PC-3 (cell line): ENCODE measurements at places on chromosomes 3 and 15. TPM values are rescaled to one million over a fixed set of nuclear protein-coding genes. Genes with fewer than 3 reads are reported as not detected.

OR5K2 gene
- not detected in 2 replicates for total RNA-seq

GOLGA8Q gene
- total RNA-seq = not detected in 2 replicates

NANOGP8 gene
- total RNA-seq = not detected in 2 replicates

MED12L gene
- 0.55 and 0.92 TPM in 2 replicates for total RNA-seq

TIGIT gene
- total RNA-seq = not detected in 2 replicates
